A549 treated with dexamethasone at 1 μM for 4 hours (cell line): ENCODE measurements at places on chromosomes 5 and 9. TPM values are rescaled to one million over a fixed set of nuclear protein-coding genes. Genes with fewer than 3 reads are reported as not detected.

Gene C9orf78
- total RNA-seq = 49.0 to 55.6 TPM (median 54.2 TPM) in 5 replicates

Gene TOMM5
- 301 to 345 TPM (median 322 TPM) in 5 replicates for total RNA-seq

Gene IRX1
- total RNA-seq = not detected in 5 replicates

Gene TCF7
- total RNA-seq = 9.6 to 13.2 TPM (median 12.5 TPM) in 5 replicates

Gene CCDC192
- total RNA-seq = not detected in 5 replicates

Gene RASGRF2
- 1.1 to 1.5 TPM (median 1.4 TPM) in 5 replicates for total RNA-seq

Gene C9orf50
- 0.08 to 0.18 TPM in 2 of 5 replicates, not detected in the others for total RNA-seq

Gene MLANA
- not detected in 5 replicates for total RNA-seq

Gene SHISAL2B
- total RNA-seq = not detected in 5 replicates

Gene CDH9
- not detected in 5 replicates for total RNA-seq

Gene KIF4B
- 0.01 to 0.02 TPM in 2 of 5 replicates, not detected in the others for total RNA-seq

Gene NR2F1-AS1
- total RNA-seq = 2.6 to 4.2 TPM (median 3.8 TPM) in 5 replicates

Gene EMB
- 4.9 to 9.1 TPM (median 7.2 TPM) in 5 replicates for total RNA-seq

Gene RELL2
- 3.0 to 4.2 TPM (median 3.8 TPM) in 5 replicates for total RNA-seq

Gene ESM1
- not detected in 5 replicates for total RNA-seq

Gene RAB24
- total RNA-seq = 17.7 to 25.7 TPM (median 23.5 TPM) in 5 replicates
